T-helper 17 cell (primary cell): ENCODE measurements at places on chromosomes 7 and 10.
A peak's percentile ranks its signal among the peaks of the same experiment; 100 is the strongest.

GRCh38 chr10:29627201-29628132, 7.3 kb downstream of the SVIL start:
- no peak for DNase-seq

- no peak for DNase-seq
Measured at GRCh38 chr7:30934225-30934624, 22.6 kb downstream of the AQP1 start.

DNA sequence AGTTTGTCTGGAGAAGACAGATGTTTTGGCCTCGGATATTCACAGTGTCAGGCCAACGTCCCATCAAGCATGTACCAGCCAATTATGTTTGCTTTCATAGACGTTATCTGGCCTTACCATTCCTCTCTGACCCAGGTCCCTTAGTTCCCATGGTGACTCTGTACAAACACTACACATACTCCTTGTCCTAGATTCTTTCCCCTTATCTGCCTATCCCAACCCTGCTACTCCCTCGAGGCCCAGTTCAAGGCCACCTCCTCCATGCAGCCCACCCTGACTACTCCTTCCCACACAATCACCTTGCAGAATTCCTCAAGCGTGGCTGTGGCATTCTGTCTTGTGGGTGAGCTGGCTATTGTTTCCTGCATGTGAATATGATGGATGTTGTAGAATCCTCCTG, 155.2 kb downstream of the PRKAG2 start:
- DNase-seq = no peak

- no peak for DNase-seq
Measured at GRCh38 chr7:92200791-92201190, 21.8 kb upstream of the LRRD1 start.

DNA sequence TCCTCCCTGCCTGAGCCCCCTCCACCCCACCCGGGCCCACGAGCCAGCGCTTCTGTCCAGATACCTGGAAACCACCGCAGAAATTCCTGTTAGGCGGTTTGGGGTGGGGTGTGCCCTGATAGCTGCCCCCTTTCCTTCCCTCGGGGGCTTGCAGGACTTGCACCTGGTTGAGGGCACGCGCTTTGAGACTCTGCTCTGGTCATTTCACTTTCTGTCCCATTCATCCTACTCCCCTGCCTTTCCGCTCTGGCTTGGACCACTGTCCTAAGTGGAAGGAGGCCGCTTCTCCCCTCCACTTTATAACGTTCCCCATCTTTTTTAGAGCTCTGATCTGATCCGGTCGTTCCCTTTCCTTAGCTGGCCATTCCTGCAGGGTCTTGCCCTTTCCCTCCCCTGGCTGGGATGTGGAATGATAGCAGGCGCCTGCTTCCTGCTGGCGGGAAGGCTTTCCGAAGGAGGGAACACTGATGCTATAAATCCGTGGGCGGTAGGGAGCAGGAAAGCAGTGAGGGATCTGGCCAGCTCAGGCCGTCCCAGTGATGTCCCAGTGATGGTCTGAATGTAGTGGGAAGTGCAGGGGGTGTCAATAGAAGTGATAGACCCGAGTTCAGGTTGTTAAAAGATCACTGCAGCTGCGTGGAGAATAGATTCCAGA, 852 bp upstream of the PRKAR1B start:
- DNase-seq = no peak

DNA sequence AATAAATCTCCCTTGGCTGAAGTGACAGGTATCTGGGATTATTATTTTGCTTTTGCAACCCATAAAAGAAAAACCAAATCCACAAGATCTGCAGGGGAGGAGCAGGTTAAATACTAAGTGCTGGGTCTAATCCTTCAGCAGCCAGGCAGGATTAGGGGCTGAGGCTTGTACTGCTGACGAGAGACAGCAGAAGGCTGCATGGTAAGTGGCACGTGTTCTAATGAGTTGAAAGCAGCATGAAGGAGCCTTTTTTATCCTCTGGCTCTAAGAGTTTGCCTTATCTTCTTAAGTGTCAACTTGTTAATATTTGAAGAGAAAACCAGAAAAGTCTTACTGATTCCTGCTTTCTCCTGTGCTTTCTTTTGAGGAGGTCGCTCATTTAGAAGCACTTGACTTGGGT, 50.0 kb downstream of the LYZL2 start:
- no peak for DNase-seq

- DNase-seq = no peak
Measured at GRCh38 chr10:118474111-118474510, 121.3 kb downstream of the PRLHR start.

GRCh38 chr10:10831085-10831484, 186.6 kb upstream of the CELF2 start:
- no peak for DNase-seq

DNA sequence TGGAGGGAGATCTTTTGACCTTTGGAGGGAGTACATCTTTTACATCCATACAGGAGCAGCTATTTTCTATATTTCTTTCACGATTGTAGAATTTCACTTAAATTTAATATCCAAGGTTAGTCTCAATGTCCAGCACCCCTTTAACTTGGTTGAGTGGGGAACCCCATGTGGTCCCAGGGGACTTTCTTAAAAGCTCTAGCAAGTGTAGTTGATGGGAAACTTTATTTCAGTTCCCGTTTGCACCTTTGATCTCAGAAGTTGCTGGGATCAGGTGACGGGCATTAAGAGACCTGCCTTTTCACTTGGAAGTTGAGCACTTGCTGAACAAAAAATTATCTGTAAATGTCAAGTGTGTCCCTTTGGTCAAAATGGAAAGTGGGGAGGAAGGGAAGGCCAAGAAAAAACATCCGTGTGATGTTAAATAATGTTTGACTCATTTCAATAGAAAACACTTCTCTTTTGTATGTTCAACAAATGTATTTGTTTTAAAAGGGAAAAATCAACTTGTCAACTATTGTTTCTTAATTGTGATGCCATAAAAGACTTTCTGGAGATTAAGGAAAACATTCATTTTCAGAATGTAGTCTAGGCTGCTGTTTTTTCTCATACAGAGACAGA, 370.1 kb upstream of the GALNT17 start:
- DNase-seq = no peak

DNA sequence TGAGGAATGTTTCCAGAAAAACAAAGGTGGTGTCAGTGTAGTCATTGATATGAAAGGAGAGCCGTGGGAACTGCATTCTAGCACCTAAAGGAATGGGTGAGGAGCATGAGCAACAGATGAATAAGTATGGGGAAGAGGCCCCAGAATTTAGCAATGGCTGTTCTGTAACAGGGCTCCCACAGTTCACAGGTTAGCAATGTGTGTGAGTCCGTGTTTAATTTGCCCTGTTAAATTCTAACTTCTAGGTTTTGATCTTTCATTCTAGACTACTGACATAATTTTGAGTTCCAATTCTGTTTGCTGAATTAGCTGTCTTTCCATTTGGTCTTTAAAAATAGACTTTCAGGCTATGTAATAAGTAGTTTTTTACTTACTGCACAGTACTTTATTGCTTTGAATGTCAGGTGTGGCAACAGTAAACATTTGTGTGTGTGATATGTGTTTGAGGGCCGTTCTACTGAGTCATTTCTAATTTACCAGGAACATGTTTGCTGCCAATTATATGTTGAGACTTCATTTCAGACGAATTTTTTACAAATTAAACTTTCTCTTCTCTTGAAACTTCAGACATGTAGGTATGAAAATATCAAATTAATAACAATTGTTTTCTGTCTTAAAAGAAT, 8.8 kb downstream of the STK17A start:
- DNase-seq = no peak

DNA sequence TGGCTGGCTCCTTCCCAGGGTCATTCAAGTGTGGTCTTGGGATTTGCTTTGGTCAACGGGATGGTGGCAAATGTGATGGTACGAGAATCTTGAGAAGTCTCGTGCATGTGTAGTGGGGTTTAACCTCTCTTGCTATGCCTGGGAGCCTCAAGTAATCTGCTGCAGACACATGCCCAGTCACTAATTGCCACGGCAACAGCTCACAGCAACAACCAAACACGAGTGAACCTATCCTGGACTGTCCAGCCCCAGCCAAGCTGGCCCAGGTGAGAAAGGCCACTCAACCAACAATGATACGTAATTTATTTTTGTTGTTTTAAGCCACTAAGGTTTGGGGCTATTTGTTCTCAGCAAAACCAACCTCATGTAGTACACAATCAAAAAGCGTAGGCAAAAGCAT, 38.1 kb upstream of the DDC start:
- DNase-seq = no peak

DNA sequence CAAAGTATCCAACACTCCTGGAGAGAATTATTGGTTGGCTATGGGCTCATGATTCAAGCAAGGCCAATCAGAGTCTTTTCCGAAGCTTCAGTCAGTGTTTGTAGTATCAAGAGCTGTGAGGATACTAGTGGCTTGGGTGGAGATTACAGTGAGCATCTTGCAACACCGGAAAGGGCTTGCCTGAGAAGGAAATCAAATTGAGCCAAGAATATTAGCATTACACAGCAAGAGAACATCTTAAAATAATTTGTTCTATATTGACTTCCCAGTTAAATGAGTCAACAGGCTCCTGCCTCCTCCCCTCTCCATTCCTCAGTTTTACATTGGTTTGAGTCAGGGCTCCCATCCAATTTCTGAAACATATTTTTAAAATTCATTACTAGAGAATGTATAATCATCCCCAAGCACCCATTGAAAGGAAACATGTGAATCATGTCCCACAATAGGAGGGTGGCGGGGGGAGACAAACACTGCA, 127.4 kb downstream of the ELAPOR2 start:
- no peak for DNase-seq

GRCh38 chr10:131770946-131771633, 129.7 kb upstream of the PPP2R2D start:
- no peak for DNase-seq

GRCh38 chr10:72756674-72757385, 64.9 kb downstream of the MCU start:
- no peak for DNase-seq

GRCh38 chr10:45353186-45353585, 20.8 kb upstream of the ALOX5 start:
- DNase-seq = no peak

- no peak for DNase-seq
Measured at GRCh38 chr10:48587819-48588218, 17.1 kb downstream of the ARHGAP22 start.

- DNase-seq = peak; percentile 59
Measured at GRCh38 chr10:8365935-8366911, 311.7 kb downstream of the GATA3 start.

DNA sequence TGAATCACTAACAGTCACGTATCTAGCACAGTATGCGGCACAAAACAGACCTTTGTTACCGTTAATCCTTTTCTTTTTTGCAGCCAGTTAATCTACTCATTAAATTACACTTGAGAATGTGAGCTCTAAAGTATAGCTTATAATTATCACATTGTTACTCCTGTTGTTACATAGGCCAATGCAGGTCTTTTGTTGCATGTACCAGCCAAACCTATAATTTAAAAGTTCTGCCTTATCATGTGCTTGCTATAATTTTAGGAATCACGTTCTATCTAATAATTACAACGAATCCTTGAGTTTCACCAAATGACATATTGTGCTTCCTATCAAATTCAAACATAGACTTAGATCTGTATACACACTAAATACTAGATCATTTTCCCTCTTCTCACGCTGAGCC, 245.1 kb downstream of the DGKI start:
- DNase-seq = no peak

GRCh38 chr10:44628921-44629320, 244.0 kb upstream of the CXCL12 start:
- DNase-seq = no peak

DNA sequence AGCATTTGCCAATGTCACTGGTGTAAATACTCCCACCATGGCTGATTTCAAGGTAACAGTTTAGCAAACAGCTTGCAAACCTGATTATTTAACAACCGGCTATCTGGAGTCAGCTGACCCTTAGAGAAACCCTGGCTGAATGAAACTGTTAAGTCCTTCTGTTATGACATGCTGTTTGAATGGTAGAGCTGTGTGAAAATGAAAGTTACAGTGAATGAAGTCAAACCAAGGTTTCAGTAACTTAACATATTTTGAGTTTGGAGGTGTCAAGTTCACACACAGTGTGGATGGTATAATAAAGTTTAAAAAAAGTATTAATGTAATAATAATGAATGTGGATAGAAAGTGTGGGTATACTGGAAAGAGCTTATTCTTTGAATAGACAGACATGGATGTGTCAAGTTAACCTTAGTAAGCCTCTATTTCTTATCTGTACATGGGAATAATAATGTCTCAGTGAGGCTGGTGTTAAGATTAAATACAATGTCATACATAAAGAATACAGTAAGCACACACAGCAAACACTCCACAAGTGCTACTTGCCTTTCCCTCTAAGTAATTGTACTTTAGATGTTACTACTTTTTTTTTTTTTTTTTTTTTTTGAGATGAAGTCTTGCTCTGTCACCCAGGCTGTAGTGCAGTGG, 150.4 kb downstream of the TAX1BP1 start:
- no peak for DNase-seq

DNA sequence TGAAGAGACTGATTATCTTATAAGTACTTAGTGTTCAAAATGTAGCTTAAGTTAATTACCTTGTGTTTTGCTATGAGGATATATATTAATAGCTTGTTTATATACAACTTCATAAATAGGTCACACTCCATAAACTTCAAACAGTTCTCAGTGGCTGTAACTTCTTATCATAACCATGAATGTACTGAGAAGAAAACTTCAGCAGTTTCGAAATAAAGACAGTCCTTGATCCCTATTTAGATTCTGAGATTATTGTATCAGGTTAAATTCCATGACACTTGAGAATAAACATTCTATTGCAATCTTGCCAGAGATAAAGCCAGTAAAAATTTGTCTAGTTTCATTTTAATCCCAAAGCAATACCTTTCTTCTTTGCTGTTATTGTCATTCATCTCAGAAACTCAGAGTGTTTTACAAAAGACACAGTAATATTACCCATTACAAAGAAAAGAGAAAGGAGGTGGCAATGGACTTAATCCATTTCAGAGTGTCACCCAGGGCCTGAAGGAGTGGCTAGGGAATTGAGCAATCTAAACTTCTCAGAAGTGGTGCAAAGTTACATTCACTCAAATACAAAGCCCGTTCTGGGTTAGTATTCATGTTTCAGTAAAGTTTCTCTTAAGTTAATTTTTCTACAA, 403.6 kb downstream of the SEMA3D start:
- DNase-seq = no peak

GRCh38 chr10:110395350-110396283, 90.9 kb upstream of the SMNDC1 start:
- no peak for DNase-seq

- no peak for DNase-seq
Measured at GRCh38 chr10:87818505-87819288, 671 bp upstream of the ATAD1 start.

DNA sequence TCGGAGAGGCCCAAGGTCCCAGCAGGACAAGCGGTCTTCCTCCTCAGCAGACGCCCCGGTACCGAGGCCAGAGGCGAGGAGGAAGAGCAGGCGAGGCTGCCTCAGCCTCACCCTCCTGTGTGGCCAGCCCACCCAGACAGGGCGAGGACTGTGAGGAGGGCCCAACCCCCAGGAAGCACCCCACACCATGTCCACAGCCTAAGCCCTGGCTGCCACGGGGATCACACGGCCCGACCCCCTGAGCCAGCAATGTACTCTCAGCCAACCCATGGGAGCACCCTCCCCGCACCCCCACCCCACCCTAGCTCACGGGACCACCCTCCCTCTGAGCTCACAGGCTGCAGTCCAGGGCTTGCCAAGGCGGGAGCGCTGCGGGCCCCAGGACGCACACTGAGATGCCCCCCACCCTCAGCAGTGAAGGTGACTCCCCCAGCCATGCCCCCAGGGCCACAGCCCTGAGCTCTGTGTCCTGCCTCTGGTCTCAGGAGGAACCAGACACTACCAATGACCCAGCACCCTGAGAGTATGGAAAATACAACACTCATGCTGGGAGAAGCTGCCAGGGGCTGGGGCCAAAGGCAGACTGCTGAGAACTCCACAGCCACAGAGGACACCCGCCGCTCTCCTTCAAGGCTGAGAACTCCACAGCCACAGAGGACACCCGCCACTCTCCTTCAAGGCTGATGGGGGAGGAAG, 93.6 kb downstream of the MAD1L1 start:
- DNase-seq = no peak
